ENCODE measurements at places on chromosomes 5 and 9. TPM values are rescaled to one million over a fixed set of nuclear protein-coding genes. Genes with fewer than 3 reads are reported as not detected.
A peak's percentile ranks its signal among the peaks of the same experiment; 100 is the strongest.

Gene MEGF10
- 0.68 TPM for total RNA-seq

GRCh38 chr9:99264070-99264680, 42.1 kb downstream of the SEC61B start:
- H3K4me1 ChIP-seq, result peaks cover 6% of the 10 kb centered on the region
- no peak overlapping the region for H3K4me3 ChIP-seq
- no peaks in the 10 kb centered on the region for H3K27me3 ChIP-seq
- DNase-seq, result no peak
- no peak overlapping the region for H3K27ac ChIP-seq

Gene PDE8B
- 0.40 TPM for total RNA-seq

DNA sequence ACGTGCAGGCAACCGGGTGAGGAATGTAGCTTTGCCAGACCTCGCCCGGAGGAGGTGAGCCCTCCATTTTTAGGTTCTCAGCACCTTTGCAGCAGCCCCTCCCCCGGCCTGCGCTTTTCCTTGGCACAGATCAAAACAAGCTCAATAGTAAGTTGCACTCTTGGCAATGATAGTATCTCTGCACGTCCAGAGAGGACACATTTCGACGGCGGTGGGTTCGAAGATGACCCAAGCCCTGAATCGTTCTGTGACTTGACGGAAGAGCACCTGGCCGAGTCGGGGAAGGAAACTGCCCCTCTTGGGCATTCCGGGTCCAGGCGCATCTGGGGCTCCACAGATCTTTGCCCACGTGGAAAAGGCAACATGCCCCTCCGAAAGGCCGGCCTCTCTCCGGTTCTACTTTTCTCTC, 904 bp downstream of the GDNF start:
- peaks cover 76% of the 10 kb centered on the region for H3K27me3 ChIP-seq
- H3K36me3 ChIP-seq, result no peaks in the 10 kb centered on the region
- no peak for DNase-seq
- H3K27ac ChIP-seq, result peak overlapping the region; percentile 93
- peaks cover 9% of the 10 kb centered on the region for H3K4me1 ChIP-seq

Gene C8G
- 7.9 TPM for total RNA-seq

DNA sequence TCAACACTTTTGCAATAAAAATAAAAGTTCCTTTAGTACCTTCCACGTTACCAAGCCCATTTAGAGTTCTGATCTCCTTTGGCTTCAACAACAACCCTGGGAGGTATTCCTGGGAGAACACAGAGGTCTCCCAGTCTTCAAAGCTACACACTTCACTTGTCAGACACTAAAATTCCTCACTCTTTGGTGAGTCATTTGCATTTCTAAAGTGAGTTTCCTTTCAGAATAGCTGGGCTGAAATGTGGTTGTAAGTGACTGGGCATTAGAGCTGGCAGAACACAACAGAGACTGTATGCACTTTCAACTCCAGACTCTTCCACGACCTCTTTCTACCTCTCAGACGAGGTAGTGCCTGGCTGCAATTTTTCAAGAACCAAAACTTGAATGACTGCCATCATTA, 11.5 kb upstream of the F2RL1 start:
- H3K36me3 ChIP-seq, result no peaks in the 10 kb centered on the region
- no peaks in the 10 kb centered on the region for H3K27me3 ChIP-seq
- no peak overlapping the region for H3K27ac ChIP-seq
- no peaks in the 10 kb centered on the region for H3K4me1 ChIP-seq

Gene C5orf52
- not detected for total RNA-seq

GRCh38 chr5:110900829-110901228, 162.0 kb downstream of the SLC25A46 start:
- no peak overlapping the region for H3K27ac ChIP-seq
- H3K4me1 ChIP-seq, result no peaks in the 10 kb centered on the region
- no peak for DNase-seq
- no peaks in the 10 kb centered on the region for H3K36me3 ChIP-seq
- no peaks in the 10 kb centered on the region for H3K27me3 ChIP-seq

DNA sequence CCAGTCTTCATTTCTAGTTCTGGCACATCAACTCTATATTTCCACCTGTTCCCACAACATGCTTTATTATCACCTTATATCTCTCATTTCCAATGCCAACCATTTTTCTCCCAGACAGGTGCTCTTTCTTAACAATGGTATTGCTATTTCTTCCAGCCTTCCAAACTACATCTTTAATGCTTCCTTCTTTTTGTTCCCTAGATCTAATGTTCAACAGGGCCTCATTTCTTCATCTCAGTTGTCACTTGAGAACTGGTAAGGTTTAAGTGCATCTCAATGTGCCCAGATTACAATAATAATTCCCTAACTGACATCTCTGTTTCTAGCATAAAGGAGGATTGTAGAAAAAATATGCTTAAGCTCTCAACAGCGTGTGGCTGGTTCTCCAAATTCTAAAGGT, 272.6 kb downstream of the COX7C start:
- no peaks in the 10 kb centered on the region for H3K27me3 ChIP-seq
- no peaks in the 10 kb centered on the region for H3K4me1 ChIP-seq
- no peak overlapping the region for H3K4me3 ChIP-seq
